Ascending aorta (tissue), 2 donors: ENCODE measurements at places on chromosomes 5 and 9.

- DNase-seq, result no peak
Observed at GRCh38 chr5:166342402-166342801, 1949.0 kb upstream of the WWC1 start.

DNA sequence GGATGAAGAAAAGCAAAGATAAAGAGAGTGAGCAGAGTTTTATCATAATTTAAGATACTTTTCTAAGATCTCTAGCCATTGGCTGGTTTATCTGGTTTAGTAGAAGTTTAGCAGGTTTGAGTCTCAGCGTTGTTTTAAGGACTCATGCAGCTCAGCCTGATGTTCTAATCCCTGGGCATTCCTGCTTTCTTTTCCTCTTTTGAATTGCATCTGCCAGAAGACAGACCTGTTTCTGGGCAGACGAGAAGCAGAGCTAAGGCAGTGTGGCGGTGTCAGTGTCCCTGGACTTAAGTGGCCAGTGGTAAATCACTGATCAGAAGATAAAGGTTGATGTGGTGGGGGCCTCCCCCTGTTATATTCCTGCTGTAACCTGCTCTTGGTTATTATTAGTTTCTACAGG is 138.6 kb downstream of the ADCY2 start:
- no peak for DNase-seq

- no peak for DNase-seq
Observed at GRCh38 chr9:85212209-85212608, 529.5 kb downstream of the AGTPBP1 start.

DNA sequence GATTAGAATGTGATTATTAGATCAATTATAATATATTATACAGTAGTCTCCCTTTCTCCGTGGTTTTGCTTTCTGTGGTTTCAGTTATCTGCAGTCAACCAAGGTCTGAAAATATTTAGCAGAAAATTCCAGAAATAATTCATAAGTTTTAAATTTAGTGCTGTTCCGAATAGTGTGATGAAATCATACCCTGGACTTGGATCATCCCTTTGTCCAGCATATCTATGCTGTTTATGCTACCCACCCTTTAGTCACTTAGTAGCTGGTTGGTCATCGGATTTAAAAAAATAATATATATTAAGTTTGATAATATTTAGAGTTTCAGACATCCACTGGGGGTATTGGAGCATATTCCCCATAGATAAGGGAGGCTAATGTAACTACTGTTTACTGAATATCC is 19.6 kb downstream of the RMI1 start:
- no peak for DNase-seq

DNA sequence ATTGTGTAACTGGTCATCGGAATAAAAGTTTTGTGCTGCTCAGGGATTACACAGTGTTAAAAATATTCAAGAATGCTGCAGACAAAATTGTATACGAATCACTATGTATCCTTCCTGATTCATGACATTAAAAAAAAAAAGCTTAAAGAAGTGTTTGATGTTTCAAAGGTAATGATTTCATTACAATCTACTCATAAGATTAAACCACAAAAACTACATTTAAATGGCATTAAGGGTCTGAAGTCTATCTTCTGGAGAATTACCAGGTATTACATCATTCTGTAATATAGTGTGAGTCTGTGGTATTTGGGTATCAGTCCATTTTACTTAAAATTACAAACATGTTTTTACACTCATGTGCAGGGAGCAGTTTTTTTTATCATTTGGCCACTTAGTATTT is 324.4 kb downstream of the NDUFS4 start:
- no peak for DNase-seq

- no peak for DNase-seq
Observed at GRCh38 chr9:6439051-6439703, 26.2 kb downstream of the UHRF2 start.

DNA sequence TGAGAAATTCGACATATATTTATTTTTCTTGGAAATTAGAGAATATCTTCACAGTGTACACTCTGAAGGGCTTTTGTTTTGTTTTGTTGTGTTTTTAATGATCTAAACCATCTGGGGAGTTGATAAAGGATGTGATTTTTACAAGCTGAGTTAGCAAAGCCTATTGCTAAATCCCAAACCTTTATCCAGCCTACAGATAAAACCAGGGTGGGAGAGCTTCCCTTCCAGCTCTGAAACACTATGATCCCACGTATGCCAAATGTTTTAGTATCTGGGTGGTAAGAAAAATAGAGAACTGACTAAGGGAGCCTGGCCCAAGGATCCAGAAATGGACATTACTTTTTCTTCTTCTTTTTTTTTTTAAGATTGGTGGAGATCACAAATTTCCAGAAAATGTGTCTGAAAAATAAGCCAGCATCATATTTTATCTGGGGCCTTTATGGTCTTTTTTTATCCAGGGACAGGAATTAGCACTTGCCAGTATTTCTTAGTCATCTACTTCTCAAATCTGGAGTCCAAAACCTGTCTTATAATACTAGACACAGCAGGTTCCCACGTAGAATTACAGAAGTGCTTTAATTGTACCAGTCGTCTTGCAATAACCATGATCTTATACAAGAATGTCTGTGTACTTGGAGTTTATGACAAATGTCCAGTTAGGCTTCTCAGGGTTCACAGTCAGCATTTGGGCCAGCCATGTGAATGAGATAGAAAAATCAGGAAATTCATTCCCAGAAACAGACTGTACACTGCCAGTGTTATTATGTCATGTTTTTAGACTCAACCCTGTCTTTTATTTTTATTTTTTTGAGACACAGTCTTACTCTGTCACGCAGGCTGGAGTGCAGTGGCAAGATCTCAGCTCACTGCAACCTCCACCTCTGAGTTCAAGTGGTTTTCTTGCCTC is 290.8 kb upstream of the MPDZ start:
- no peak for DNase-seq

GRCh38 chr5:172830876-172831662 is 3.0 kb upstream of the ERGIC1 start:
- no peak for DNase-seq

GRCh38 chr9:120910643-120911042 is 16.0 kb downstream of the TRAF1 start:
- no peak for DNase-seq

GRCh38 chr5:103114440-103114839 is 5.5 kb downstream of the GIN1 start:
- no peak for DNase-seq

DNA sequence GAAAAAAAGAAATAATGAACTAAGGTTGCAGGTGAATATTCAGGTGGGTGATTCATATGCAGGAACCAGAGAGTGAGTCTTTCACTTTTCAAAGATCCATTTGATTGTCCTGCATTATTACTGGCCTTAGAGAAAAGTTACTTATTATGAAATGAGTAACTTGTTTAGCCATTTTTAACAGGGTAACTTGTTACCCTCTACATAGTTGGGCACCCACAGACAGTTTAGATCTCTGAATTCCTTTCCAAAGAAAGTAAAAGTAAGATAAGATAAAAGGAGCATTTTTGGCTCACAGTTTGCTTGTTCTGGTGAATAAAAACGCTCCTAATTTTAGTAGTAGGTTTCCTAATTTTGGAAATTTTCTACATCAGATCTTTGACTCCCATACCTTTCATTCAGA is 54.1 kb upstream of the DAB2 start:
- DNase-seq, result no peak

DNA sequence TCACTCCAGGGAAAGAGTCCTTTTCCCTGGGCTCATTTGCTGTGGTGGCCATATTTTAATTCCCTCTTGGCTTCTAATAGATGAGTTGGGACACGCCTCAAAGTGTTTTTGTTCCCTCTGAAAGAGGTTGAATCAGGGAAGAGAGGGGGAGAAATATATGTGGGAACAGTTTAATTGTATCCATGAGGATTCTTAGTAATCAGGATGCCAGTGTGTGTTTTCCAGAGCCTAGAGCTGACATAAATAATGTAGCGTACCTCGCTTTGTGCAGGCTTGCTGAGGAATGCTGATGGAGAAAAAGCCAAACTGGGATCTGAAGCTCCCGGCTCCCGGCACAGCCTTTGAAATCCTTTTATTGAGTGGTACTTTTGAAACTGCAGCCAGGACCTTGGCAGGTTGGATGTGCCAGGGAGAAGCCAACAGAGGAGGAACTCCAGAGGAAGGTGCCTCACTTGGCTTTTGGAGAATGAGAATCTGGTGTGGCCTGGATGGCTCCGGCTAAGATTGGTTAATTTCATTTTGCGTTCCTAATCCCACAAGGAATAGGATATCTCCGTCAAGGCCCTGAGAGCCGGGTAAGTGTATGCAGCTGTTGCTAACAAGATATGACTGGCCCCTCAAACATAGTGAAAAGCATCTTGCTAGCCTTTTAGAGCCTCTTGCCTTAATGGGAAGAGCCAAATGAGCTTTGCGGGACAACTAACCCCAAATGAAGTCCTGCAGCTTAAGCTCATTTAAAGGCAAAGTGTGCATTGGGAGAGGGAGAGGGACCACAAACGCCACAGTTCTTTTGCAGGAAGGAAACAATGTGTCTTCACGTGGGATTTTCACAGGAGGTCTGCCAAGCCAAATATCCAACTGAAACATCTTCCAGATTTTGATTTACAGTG is 471.1 kb upstream of the WWC1 start:
- DNase-seq, result no peak

GRCh38 chr5:149015126-149015525 is 47.7 kb downstream of the SH3TC2 start:
- no peak for DNase-seq

DNA sequence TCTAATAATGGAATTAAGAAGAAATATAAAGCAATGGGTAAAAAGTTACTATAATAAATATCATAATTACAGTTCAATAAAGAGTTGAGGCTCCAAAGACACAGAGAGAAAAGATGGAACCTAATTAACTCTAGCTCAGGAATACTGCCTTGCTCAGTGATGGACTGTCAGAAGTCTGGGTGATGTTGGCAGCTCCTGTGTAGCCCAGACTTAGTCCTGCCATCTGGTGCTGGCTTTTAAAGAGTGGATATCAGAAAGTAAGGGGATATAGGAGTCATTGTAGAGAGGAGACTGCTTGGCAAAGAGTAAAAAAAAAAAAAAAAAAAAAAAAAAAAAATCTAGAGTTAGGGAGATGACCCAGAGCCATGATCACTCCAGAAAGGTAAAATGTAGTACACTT is 551.9 kb upstream of the DMAC1 start:
- no peak for DNase-seq

- DNase-seq, result no peak
Observed at GRCh38 chr5:175288048-175288621, 155.8 kb downstream of the DRD1 start.

DNA sequence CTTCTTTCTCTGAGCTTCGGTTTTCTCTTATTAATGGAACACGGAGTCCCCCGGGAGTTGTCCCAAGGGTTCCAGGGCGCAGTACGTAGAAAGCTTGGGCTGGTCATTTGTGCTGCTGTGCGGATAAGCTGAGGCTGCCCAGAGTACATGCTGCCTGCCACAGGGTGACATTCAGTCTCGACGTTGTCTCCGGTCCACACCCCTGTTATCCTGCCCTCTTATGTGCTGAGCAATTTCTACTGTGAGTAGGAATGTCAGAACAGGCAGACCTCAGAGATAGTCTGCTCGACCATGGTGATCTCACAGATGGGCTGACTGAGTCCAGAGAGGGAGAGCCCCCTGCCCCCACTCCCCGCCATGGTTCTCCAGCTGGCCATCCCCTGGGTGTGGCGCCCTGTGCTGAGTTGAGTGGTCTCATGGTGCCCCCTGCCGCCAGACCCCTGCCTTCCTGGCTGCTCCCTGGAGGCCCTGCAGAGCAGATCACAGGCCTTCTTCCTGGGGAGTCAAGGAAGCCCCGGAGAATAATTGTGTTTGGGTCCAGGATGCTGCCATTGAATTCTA is 124.0 kb downstream of the RGS3 start:
- no peak for DNase-seq

DNA sequence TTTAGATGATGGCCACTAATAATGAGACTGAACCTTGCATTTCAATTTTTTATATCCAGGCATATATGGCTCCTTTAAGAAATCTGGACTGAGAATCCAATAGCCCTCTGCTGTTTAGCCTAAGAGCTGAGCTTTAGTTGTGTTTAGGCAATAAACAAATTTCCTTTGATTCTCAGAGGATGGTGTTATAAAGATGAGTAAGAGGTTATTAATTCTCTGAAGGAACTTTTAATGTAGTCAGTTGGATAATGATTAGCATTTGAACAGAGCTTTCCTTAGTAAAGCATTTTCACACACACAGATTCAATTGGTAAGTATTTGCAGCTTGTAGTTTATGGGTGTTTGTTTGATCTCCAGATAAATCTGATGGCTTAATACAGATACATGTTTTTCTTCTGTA is 149.6 kb downstream of the PRR16 start:
- DNase-seq, result no peak

DNA sequence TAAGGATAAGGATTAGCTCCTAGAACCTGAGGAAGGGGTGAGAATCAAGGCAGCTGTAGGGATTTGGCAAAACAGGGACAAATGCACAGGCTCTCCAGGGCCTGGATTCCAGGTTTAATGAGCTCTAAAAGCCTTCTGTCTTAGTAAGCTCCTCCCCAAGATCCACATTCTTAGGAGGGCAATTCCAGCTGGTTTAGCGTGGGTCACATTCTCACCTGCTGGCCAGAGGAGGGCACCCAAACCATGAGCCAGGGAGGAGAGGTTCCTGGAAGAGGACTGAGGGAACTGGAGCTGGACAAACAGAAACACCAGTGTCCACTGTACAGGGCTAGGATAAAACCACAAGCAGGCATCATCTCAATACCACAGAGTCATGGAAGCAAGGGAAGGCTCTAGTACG is 480.0 kb downstream of the CCDC171 start:
- DNase-seq, result no peak

- no peak for DNase-seq
Observed at GRCh38 chr9:130640681-130641080, 23.7 kb upstream of the PRDM12 start.

DNA sequence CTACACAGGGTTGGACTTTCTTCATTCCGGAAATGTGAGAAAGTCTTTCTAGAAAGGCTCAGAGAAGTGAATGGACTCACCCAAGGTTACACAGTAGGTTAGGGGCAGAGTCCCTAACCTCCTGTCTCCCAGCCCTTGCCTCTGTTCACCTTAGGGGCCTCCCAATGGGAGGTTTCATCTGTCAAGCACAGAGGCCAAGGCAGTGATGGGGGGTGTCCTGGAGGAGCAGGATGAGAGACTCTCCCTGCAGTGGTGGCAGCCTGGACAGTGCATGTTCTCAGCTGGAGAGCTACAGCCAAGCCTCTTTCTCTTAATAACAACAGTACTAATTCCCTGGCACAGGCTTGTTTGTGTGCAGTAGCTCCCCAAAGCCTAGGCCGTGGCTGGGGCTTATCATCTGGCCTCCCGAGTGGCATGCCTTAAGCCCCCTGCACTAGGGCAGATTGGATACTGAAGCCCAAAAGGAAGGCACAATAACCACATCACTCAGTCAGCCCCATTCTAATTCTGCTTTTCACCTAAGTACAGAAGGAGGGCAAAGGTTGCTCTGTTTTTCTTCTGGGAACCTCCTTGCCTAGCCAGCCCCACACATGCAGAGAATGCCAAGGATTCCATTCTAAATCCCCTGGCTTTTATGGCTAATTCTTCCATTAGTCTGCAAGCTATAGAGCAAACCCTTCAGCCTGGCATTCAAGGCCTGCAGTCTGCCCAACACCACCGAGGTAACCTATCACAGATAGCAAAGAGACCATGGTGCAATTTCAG is 50.2 kb upstream of the XPA start:
- DNase-seq, result no peak

GRCh38 chr9:95710446-95710845 is 165.0 kb upstream of the ERCC6L2 start:
- DNase-seq, result no peak
